ENCODE measurements at places on chromosomes 2 and 18.

DNA sequence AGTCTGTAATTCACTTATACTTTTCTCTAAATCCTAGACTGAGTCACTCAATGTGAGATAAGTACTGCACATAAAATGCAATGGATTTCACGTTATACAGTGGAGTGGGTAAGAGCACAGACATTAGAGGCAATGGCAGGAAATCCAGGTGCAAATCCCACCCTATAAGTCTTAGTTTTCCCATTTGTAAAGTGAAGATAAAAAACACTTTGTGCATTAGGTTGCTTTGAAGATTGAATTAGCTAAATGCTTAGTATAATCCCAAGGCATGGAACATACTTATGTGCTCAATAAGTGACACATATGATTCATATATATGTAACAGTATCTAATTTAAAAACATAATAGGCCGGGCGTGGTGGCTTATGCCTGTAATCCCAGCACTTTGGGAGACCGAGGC, 10.5 kb downstream of the ACTG2 start:
- DNase-seq: no peak

- no peak for DNase-seq
Measured at GRCh38 chr2:215557701-215558100, 121.8 kb upstream of the FN1 start.

DNA sequence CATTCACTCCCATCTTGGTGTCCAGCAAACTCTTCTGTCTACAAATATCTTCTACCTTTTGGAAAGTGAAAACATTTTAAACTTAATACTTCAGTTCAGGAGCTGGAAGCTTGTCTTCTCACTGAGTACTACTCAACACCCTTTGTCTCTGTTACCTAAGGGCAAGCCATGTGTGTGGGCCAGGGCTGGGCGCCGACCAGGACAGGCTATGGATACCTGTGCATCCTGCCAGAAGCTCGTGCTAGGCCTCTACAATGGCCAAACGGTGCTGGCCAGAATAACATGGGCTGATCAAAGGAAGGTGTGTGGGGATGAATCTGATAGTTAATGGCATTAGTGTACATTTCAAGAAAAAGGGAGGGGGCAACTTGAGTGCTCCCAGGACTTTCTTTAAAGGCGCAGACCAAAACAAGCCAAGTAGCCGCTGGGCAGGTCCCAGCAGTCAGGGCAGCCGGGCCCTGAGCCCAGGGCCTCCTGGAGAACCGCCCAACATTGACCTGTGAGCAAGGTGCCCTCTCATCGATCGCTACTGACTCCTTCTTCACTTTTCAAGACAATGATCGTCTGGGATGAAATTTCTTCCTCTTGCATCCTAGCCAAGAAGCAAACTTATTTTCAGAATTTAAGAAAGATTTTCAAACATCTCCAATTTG, 29.0 kb upstream of the ID2 start:
- no peak for DNase-seq

DNA sequence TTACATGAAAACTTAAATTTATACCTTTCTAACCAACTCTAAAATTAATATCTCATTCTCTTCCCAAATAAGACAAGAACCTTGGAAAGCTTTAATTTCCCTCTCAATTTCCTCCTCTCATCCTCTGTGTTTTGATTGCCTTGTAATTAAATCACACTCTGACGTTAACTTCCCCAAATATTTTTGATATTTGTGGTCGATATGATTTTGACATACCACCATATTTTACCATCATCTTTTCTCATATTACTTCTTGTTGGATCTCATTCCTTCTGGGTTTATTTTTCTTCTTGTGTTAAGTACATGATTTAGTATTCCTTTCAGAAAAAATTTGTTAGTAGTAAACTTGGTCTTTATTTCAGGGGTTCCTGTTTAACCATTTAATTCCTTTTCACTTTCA, 69.6 kb downstream of the RDH14 start:
- DNase-seq: no peak

DNA sequence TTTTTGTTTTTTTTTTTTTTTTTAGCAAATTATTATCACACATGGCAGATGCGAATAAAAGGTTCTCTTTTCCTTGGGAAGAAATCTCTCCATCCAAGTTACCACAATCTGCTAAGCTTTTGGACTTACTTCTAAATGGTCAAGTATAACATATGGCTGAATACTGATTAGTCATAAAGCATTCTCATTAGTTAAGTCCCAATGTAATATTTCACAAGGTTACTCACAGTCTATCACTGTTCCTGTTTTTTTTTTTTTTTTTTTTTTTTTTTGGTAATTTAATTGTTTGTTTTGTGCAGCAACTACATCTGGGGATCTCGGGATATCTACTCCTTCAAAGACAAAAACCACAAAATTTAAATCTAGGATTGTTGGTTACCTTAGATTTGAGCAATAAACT, 771.7 kb downstream of the CPS1 start:
- DNase-seq: no peak

DNA sequence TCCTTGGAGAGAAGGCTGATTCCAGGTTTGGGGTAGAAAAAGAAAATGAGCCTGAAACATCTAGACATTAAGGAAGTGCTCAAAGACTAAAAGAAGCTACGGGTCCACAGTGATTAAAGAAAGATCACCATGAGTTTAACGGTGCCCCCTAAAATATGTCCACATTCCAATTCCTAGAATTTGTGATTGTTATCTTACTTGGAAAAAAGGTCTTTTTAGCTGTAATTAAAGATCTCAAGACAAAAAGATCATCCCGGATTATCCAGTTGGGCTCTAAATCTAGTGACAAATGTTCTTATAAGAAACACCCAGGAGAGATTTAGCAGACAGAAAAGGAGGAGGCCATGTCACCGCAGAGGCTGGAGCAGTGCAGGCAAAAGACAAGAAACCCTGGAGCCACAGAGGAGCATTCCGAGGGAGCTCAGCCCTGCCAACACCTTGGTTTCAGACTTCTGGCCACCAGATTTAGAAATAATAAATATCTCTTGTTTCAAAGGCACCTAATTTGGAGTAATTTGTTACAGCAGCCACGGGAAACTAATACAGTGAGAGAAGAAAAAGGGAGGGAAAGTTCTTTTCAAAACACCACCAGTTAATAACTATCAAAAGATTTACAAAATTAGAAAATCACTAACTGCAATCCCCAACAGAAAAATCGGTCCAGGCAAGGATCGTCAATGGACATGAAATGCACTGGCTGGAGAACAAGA, 8.5 kb downstream of the UXS1 start:
- DNase-seq: no peak

- DNase-seq: peak; percentile 31
Measured at GRCh38 chr2:218618102-218618860, 10.6 kb downstream of the PLCD4 start.

- DNase-seq: no peak
Measured at GRCh38 chr2:34851804-34852203, 1252.7 kb upstream of the FAM98A start.

- no peak for DNase-seq
Measured at GRCh38 chr18:76725445-76725844, 96.9 kb upstream of the ZNF236 start.

DNA sequence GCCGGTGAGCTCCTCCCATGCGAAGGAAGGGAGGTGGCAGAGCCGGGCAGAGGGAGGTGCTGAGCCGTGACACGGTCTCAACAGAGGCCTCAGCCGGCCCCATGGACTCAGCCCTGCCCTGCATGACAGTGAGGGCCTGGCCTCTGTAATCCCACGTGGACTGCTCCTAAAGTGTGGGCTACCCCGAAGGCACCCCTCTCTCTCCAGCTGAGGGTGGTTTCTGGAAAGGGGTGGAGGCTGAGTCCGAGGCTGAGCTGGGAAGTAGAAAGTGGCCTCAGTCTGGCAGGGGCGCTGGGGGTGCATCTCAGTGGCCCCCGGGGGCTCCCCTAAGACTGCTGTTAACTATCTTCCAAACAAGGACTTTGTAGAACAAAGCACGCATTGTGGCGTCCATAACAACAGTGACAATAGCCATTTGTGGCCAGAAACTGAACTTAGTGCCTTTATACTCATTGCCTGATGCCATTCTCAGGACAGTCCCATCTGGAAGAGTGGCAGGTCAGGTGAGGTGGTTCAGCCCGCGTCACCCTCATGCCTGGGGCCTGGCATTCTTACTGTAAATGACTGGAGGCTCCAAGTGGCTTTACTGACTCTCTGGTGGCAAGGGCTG, 192.4 kb downstream of the TWIST2 start:
- no peak for DNase-seq

DNA sequence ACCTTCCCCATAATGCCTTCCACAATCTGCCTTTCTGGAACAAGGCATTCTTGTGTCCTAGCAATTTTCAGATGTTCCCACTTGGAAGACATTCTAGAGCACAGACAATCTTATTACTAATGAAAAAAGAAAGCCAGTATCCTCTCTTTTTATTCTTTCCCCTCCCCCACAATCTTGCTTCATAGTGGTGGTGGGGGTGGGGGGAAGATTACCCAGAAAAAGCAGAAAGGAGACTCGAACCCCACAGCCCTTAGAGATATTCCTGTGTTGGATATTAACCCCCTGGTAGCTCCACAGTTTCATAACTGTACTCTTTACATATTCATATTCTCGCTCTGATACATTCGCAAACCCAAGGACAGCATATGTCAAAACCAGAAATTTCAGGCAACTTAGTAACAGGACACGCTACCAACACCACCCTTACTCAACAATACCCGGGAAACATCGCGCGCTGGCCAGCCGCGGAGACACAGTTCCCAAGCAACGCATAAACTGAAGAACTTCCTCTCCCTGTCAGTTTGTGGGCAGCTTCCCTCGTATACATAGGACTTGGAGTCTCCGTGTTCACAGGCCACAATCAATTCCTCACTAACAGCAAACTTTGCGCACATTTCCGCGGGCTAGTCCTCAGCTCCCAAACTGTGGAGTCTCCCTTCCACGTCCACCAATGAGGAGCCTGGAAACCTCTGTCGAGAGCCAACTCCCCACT, 793 bp downstream of the NR4A2 start:
- DNase-seq: peak; percentile 76

- DNase-seq: peak; percentile 47
Measured at GRCh38 chr2:167127135-167127534, 238.9 kb downstream of the XIRP2 start.

DNA sequence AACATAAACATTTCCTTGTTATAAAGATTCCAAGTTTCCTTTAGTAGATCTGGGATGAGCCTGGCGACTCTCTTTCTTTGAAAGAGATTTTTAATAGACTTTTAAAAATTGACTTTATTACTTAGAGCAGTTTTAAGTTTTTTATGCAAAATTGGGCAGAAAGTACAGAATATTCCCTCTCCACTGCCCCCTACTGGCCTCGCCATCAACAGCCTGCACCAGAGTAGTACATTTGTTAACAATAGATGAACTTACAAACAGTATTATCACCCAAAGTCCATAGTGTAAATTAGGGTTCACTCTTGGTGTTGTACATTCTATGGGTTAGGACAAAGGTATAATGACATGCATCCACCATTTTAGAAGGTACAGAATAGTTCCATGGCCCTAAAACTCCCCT, 3.9 kb downstream of the MAP3K19 start:
- no peak for DNase-seq

DNA sequence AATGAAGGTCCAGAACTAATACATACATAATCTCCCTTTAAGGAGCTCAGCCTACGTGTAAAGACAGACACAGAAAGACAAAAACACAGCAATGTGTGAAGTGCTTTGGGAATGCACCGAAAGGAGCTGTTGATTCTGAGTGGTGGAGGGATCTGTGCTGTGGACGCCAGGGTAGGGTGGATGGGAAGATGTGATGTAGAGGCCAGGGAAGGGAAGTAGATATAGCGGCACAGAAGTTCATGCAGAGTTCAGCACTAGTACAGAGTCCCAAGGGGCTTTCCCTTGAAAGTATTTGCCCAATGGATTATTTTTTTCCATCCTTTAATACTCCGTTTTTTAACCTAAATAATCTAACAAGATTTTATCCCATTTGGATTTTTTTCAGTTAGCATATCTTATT, 32.1 kb upstream of the DOCK10 start:
- no peak for DNase-seq

- no peak for DNase-seq
Measured at GRCh38 chr2:121209014-121209610, 75.9 kb downstream of the TFCP2L1 start.

- DNase-seq: no peak
Measured at GRCh38 chr2:105561401-105561800, 162.6 kb upstream of the FHL2 start.

DNA sequence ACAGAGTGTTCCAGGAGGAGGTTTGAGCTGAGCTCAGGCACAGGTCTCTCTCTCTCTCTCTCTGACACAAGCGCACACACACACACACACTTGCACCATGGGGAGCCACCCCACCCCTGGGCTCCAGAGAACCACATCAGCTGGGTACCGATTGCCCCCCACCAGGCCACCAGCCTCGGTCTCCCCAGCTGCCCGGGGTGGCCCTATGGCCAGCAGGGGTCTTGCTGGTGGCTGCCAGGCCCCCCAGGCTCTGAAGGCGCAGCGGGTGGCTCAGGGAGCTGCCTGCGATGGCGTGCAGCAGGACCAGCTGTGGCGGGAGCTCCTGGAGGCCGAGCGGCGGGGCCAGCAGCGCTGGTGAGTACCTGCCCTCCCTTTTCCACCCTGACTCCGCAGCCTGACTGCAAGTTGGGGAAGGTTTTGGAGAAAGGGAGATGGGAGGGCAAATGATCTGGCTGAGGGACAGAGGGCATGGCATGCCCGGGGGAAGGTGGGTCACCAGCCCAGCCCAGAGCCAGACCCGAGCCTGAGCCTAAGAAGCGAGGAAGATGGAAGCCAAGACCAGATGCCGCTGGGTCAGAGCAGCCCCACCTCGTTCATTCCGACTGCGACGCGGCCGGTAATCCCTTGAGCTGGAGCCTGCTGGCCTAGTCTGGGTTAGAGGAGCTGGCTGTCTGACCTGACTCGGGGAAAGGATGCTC, 21.9 kb upstream of the SLC66A3 start:
- no peak for DNase-seq

DNA sequence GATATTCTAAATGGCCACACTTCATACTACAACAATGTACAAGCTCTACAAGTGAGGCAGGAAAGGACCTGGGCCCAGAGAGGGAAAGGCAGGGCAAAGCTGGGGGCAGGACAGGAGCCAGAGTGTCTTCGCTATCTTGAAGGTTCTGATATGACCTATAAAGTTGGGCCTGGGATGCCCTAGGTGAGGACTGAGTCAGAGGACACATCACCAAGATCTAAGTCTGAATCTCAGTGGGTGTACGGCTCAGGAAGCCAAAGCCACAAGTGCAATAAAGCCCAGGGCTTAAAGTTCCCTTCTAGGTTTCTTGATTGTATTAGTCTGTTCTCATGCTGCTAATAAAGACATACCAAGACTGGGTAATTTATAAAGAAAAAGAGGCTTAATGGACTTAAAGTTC, 219.1 kb downstream of the ALK start:
- no peak for DNase-seq

DNA sequence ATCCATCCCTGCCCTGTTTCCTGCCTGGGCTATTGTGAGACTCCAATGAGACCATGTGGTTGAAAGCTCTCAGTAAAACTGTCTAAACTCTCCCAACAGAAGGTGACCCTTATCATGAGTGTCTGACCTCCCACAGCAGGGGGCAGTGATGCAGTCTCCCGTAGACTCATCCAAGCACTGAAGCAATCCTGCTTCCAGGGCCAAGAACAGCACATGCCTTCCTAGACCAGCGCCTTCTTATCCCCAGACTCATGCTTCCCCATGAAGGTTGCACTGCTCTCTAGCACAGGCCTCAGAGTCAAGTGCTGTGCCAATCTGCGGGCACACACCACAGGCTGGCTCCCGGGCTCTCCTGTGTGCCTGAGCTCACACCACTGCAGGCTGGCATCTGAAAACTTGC, 112.3 kb downstream of the TNS1 start:
- DNase-seq: peak; percentile 73

GRCh38 chr2:100266126-100266525, 56.2 kb downstream of the LONRF2 start:
- DNase-seq: no peak

Data from MCF 10A (cell line).